Testis (tissue), 5 donors: ENCODE measurements at places on chromosomes 1 and 21. TPM values are rescaled to one million over a fixed set of nuclear protein-coding genes. Genes with fewer than 3 reads are reported as not detected.

- no peak for DNase-seq
Measured at GRCh38 chr1:68917456-68917855, 420.6 kb upstream of the DEPDC1 start.

DNA sequence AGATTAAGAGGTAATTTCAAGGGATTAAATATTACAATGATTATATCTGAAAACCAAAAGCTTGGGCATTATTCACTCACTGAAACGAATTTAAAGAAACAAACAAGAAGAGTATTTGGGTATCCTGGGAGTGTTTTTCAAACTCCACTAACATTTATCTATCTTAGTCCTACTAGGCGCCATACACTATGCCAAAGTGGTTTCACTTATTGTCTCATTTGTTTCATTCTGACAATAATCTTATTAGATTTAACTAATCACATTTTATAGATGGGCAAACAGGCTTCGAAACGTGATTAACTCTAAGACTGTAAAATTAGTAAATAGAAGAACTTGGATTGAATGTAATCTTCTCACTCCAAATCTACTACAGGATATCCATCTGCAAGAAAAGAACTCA is 25.4 kb downstream of the ASH1L start:
- DNase-seq = no peak

GRCh38 chr1:65179148-65179547 is 31.1 kb downstream of the AK4 start:
- DNase-seq = no peak

DNA sequence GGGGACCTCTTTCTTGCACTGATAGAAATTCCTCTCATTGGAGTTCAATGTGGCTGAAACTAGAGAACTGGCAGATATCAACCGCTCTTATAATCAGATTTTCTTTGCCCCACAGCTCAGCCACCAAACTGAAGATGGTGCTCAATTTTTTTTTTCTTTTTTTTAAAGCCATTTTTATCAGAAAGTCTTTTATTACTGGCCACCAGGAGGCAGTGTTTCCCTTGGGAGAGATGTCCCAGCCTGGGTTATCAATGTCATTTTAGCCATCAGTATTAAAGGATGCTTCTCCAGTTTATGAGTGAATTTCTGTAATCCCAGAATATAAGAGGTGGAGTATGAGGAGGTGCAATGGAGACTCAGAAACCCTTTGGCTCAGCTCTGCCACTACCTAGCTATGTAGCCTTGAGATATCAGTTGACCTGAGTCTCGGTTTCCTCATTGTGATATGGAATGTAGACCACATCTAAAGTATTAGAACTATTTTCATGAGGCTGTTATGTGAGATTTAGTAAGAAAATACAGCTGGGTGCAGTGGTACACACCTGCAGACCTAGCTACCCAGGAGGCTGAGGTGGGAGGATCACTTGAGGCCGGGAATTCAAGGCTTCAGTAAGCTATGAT is 27.6 kb downstream of the CD244 start:
- DNase-seq = no peak

DNA sequence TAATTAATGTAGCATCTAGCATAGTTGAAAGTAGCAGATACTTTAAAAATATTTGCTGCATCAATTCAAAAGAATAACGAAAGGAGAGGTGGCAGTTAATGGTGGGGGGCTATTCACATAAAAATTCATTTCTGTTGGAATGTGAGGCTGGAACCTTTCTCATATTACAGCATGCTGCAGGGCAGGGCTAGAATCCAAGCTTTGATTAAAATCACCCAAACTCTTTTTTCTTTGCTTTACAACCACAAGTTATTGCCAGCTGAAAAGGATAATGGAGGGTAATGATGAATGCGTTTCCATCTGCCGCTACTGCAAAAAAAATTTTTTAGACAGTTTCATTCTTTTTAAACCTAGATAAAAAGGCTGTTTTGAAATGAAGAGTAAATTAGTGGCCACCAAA is 9.8 kb downstream of the DISP1 start:
- DNase-seq = no peak

- no peak for DNase-seq
Measured at GRCh38 chr1:232886271-232886670, 64.1 kb upstream of the NTPCR start.

DNA sequence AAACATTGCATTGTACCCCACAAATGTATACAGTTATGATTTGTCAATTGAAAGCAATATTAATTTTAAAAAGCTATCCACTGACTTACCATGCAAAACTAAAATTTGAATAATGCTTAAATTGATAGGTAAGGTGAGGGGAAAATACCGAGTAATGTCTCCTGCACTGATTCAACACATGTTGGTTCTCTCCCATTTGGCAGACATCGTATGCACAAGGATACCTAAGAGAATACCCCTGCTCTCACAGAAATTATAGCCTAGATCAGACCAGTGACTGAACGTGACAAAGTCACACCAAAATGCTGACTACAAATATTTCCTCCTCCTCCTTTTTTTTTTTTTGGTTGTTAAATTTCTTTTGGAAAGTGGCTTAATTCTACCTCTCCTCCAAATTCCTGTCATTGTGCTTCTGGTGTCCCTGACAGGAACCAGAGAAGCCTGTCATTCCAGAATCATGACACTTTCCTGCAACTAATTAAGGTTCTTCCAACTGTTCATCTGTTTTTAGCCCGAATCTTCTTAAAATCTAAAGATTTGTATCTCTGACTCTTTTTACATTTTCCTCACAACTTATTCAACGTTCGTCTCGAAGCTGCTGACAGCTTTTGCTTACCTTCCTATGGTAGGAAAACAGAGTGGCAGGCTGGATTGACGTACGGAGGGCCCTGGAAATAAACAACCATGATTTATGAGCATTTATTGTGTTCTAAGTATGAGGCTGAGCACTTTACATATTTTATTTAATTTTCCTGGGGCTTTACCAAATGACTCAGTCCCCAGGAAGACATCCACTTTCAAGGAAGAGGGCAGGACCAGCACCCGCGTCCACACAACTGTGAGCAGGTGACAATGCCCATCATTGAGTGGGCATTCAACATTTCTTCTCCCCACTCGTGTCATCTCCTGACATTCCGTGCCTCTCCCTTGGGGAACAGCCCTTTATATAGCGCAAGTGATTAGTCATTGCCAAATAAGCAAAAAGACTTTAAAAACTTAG is 57.9 kb upstream of the KCNE2 start:
- DNase-seq = no peak

DNA sequence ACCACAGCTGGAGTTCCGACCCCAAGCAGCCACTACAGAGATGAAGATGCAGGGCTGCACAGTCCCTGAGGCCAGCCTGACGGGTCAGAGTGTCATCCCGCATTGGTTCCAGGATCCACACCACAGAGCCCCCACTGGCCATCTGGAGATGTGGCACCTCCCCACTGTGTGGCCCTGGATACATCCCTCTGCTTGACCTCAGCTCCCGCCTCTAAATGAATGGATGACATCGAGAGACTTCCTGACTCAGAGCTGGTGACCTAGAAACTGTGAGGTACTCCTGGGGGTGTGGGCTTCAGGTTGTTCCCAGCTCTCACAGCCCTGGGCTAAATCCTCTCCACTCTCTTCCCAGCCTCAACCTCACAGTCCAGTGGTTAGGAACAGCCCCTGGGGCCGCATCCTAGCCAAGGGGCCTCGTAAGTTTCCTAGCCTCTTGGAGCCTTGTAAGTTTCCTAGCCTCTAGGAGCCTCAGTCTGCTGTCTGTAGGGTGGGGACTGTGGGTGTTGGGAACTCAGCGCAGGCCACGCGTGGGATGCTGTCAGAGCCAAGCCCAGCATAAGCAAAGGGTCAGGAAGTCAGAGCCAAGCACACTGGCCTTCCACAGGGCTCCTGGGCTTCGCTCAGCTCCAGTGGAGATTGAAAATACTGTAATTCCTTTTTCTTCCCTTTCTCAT is 87.5 kb upstream of the RUNX3 start:
- no peak for DNase-seq

DNA sequence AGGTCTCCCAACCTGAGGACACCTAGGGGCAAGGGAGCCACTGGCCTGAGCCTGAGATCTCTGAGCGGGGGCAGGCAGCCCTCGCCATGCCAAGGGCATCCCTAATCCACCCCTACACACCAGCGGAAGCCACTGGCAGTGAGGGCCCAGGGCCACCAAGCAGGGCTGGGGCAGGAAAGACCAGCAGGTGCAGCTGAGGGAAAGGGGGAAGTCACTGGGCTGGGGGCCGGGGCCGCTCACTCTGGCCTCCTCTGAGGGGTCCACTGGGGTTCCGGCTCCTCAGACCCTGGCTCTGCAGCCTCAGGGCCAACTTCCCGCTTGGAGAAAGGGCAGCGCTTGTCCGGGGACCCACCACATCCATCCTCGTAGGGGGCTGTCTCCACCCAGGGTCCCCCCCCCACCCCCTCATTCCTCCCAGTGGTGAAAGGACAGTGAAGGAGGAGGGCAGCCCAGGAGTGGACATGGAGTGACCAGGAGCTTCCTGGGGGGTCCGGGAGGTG is 42.5 kb upstream of the ACTRT2 start:
- peak; percentile 1 for DNase-seq

DNA sequence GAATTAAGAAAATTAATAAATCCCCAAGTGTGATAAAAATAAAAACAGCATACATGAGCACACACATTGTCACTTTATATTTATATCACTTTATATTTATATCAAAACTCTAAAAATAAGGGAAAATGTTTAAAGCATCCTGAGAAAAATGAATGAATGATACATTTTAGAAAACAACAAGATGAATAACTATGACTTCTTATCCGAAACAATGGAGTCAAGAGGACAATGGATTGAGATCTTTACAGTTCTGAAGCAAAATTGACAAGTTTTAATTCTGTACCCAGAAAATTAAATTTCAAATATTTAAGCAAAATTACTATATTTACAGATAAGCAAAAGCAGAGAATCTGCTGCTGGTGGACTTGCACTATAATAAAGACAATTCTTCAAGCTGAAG is 512.6 kb downstream of the MRPL39 start:
- DNase-seq = no peak

- no peak for DNase-seq
Measured at GRCh38 chr1:192993426-192994085, 65.6 kb downstream of the UCHL5 start.

GRCh38 chr1:89836252-89837035 is 15.6 kb downstream of the LRRC8D start:
- DNase-seq = no peak

DNA sequence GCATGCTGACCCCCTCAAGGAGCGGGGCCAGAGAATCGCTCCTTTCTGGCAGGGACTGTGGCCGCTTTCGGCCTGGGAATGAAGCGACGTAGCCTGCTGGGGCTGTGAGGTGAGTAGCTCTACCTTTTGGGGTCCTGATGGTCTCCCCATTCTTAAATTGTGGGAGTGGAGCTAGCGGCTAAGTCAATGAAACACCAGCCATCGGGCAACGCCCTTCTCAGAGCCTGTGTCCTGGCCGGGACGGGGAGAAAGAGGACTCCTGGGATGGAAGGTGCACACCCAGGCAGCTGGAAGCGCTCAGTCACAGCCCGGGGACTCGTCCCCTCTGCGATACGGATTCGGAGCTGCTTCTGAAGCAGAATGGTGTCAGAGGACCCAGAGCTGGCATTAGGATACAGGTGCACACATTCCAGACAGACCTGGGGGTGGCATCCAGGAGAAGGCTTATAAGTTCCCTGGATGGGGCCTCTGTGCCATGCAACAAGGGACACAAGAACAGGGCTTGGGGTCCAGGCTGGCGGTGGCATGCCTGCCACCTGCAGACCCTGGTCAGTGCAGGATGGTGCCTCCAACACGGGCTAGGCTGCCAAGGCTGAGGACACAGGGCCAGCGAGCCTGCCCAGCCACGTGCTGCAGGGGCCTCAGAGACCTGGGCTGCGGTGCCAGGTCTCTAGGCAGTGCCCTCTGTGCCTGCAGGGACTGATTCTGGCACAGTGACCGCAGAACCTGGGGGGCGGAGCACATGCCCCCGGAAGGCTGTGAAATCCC is 945 bp upstream of the WNT9A start:
- DNase-seq = no peak

PSMB4 gene
- total RNA-seq = 186 TPM

PUM1 gene
- 70.5 TPM for total RNA-seq
